Activated gamma-delta T cell (primary cell): ENCODE measurements at places on chromosomes 11 and 22.

DNA sequence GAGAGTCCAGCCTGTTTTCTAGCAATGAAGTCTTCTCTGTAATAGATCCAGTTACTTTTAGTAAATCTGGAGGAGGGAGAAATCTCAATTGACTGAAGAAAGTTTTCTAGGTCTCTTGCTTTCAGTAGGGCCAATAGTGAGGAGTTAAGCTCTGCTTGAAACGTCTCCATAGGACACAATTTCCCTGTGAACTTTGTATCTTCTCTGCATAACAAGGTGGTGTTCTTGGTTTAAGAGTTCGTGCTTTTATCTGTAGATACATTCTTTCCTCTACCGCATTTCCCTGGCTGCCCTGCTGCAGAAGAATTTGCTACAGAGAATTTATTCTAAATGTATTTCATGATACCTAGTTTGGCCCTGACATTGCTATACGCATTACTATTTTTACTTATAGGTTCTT is 183.1 kb downstream of the ARHGAP42 start:
- DNase-seq: no peak

GRCh38 chr11:128965485-128965884 is 22.8 kb upstream of the TP53AIP1 start:
- DNase-seq: no peak

GRCh38 chr11:698493-699115 is 3.0 kb downstream of the TMEM80 start:
- no peak for DNase-seq

GRCh38 chr11:1300569-1301187 is 8.8 kb downstream of the TOLLIP start:
- no peak for DNase-seq

GRCh38 chr11:108965306-108966001 is 300.6 kb downstream of the DDX10 start:
- no peak for DNase-seq

DNA sequence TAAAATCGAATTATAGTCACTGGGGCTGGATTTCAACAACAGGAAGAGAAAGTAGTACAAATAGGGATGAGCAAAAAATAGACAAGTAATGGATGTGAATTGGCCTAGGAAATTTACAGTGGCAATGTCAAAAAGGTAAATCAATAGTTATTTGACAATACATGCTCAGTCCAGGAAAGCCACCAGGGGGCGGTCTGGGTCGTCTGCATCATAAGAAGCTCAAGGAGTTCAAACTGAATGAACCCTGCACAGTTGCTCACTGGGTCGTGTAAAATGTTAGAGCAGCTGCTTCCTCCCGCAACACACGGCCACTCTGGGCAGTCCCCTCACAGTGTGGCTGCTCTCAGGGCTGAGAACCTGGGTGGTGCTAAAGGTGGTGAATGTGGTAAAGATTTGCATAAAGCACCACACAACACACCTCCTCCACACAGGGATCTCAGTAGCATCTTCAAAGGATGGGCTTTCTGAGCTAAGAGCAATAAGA is 85.9 kb downstream of the ZNF280B start:
- no peak for DNase-seq

- DNase-seq: no peak
These were observed 929.9 kb downstream of the NTM start for GRCh38 chr11:132300283-132300682.

DNA sequence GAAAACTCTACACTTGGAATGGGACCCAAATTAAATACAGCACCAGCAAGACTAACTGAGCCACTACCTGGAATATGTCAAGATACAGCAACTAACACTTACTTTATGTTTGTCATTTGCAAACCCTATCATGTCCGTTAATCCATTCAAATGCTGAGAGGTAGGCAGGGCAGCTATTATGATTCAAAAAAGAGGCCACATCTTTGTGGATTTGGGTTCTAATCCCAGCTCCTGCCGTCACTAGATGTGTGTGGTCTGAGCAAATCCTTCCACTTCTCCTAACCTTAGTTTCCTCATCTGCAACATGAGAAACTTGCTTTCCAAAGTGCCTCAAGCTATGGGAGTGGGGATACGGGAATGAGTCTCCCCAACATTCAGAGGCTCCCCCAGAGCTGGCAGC is 24.2 kb downstream of the FLI1 start:
- DNase-seq: no peak
